ENCODE measurements at places on chromosomes 13 and 19.

DNA sequence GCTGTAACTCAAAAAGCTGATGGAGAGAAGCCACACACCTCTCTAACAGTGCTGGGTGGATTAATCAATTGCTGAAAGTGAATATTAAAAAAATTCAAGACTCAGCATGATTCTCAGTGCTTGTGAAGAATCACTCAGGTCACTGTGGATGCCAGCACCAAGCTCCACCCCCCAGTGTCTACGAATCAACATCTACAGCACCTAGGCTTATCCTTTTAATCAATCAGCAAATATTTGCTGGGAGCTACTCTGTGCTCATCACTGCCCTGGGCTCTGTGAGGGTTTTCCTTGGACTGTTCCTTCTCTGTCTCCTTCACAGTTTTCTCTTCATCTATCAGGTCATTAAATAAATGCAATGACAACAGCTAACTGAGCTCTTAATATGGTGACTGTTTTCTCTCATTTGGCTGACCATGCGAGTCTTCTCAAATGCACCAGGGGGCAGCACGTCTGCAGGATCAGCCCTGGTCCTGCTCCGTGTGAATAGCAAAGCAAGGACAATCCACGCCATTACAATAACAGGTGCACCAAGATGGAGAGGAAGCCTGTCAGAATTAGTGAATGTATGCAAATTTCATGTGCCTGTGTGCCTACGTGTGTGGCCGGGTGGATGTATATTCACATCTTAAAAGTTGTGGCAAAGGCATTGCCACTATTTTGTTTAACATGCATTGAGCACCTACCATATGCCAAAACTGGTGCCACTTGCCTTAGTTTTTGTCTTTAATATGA, 14.6 kb upstream of the C13orf42 start:
- peak; percentile 40 for DNase-seq

- DNase-seq: no peak
Measured at GRCh38 chr13:109087916-109088623, 458.7 kb downstream of the MYO16 start.

GRCh38 chr19:10583036-10583776, 3.9 kb downstream of the AP1M2 start:
- no peak for DNase-seq

GRCh38 chr13:22161871-22162270, 491.0 kb downstream of the FGF9 start:
- peak; percentile 4 for DNase-seq

DNA sequence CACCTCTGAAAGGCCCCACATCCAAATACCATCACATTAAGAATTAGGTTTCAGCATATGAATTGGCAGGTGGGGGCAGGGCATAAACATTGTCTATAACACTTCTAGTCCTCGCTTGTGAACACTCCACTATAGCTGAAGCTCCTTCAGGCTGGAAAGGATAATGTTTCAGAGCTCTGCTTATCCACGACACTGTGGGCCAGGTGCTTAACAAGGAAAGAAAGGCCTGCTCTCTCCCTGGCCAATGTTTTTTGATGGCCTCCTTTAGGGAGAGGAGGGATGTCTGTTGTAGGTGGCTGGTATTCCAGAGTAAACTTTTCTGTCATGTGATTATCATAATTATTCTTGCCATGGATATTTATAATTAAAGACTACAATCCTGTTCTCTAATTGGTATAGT, 86.4 kb downstream of the CCNA1 start:
- DNase-seq: no peak

- no peak for DNase-seq
Measured at GRCh38 chr19:55379174-55379573, 2.5 kb downstream of the TMEM190 start.

DNA sequence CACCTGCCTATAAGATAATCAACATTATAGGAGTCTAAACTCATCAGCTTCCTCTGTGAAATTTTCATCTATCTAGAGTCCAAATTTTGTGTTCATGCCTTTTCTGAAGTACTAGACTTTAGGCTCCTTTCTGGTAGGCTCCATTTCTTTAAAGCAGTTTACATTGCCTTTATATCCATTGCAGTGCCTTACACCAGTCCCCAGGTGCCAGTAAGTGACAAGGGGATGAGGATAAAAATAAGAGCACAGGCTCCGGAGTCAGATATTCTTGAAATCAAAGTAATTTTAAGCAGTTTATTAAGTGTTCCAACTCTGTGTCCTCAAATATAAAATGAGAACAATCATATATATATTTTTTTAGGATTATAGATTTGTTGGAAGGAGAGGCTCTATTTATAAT, 10.6 kb upstream of the CYSLTR2 start:
- no peak for DNase-seq

Measured in CD4-positive, alpha-beta memory T cell (primary cell).